HCT116 (cell line): ENCODE measurements at places on chromosomes 7 and 10. TPM values are rescaled to one million over a fixed set of nuclear protein-coding genes. Genes with fewer than 3 reads are reported as not detected.

Gene RELN
- total RNA-seq = 0.20 TPM

Gene TACC2
- 38.6 TPM for total RNA-seq

GRCh38 chr7:114687238-114687637 lies 234.7 kb upstream of the MDFIC start:
- no peak for DNase-seq

DNA sequence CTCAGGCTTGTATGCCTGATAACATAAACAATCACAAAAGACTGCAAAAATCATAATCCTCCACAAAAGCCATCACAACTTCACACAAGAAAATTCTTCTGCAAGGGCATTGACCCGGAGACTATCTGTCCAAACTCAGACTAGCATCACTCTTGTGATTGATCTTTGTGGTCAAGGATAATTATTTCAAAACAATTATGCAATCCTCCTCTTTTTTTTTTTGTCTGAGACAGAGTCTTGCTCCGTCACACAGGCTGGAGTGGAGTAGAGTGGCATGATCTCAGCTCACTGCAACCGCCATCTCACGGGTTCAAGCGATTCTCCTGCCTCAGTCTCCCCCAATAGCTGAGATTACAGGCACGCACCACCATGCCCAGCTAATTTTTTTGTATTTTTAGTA lies 22.2 kb downstream of the CDNF start:
- no peak for DNase-seq

DNA sequence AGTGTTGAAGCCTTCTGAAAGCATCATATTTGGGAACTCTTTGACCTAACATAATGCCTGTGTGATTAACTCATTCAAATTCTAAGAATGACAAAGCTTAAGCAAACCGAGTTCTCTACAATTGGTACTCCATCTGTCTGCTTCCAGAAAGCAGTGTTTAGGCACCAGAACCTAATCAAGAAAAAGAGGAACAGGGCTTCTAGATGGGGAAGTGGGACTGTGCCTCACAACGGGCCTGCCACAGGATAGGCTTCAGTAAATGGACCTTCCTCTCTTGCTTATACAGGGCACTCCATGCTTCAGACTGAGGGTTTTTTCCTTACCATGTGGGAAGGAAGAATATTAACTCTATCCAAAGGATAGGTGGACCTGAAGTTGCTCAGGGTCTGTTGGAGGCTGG lies 808.1 kb downstream of the XPNPEP1 start:
- DNase-seq = no peak

GRCh38 chr10:58335306-58336005 lies 650 bp downstream of the UBE2D1 start:
- peak; percentile 27 for DNase-seq

- no peak for DNase-seq
Measured at GRCh38 chr7:84700563-84701370, 486.1 kb downstream of the SEMA3D start.

GRCh38 chr7:37993060-37993501 lies 72.6 kb downstream of the EPDR1 start:
- DNase-seq = no peak

- DNase-seq = no peak
Measured at GRCh38 chr10:34537629-34538231, 277.4 kb downstream of the PARD3 start.

- no peak for DNase-seq
Measured at GRCh38 chr10:78058562-78058961, 24.9 kb downstream of the RPS24 start.

- no peak for DNase-seq
Measured at GRCh38 chr7:128131731-128132130, 100.5 kb upstream of the LRRC4 start.

DNA sequence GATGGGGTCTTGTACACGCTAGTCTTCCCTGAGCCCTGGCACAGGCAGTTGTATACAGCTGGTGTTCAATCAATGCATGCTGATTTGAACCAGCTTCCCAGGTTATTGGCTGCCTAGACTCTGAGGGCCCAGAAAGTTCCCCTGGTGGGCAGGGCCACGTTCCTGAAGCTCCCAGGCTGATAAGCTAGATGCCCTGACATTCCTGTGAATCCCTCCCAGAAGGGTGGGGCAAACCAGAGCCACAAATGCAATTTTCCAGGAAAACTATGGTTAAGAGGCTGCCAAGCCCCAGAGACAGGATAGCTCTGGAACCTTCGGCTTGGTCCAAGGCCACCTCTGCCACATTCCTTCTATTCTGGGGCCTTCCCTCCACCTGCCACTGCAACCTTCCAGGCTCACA lies 78.2 kb downstream of the FAM53B start:
- DNase-seq = no peak
